GM23338 (cell line): ENCODE measurements at places on chromosomes 2 and 18. TPM values are rescaled to one million over a fixed set of nuclear protein-coding genes. Genes with fewer than 3 reads are reported as not detected.

GRCh38 chr18:42242758-42243157, 287.7 kb downstream of the PIK3C3 start:
- no peak for DNase-seq
- no peak overlapping the region for H3K27ac ChIP-seq
- no peaks in the 10 kb centered on the region for H3K4me1 ChIP-seq
- H3K36me3 ChIP-seq = peaks cover 5% of the 10 kb centered on the region; the same call in 1 of the 2 replicates
- no peak overlapping the region for H3K4me3 ChIP-seq

GRCh38 chr2:146873646-146874259, 971.1 kb upstream of the ACVR2A start:
- H3K4me3 ChIP-seq = no peak overlapping the region
- H3K27me3 ChIP-seq = no peaks in the 10 kb centered on the region
- H3K4me1 ChIP-seq = no peaks in the 10 kb centered on the region; the same call in 1 of the 2 replicates
- no peak overlapping the region for H3K27ac ChIP-seq
- H3K36me3 ChIP-seq = no peaks in the 10 kb centered on the region

- no peak overlapping the region for H3K27ac ChIP-seq
- H3K36me3 ChIP-seq = no peaks in the 10 kb centered on the region
- no peaks in the 10 kb centered on the region for H3K4me1 ChIP-seq
- no peak for DNase-seq
Measured at GRCh38 chr18:78794071-78794430, 185.6 kb upstream of the SALL3 start.

DNA sequence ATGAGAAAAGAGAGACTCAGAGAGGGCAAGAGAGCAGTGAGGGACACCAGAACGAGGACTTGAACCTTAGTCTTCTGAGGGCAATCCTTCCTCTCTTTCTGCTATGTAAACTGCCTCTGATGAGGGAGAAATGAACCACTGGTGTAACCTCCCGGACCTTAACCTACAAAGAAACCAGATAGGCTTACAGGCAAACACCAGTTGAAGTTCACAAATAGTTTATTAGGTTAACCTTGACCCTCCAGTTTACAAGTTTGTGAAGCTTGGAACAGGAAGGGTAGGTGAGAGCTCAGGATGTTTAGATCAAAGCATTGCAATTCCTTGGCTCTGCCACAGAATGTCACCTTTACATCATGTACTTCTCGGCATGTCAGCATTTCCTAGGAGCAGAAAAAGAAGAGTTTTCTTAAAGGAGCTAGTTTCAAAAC, 486.4 kb upstream of the SPRED2 start:
- no peaks in the 10 kb centered on the region for H3K27me3 ChIP-seq
- no peaks in the 10 kb centered on the region for H3K36me3 ChIP-seq
- H3K4me3 ChIP-seq = no peak overlapping the region
- DNase-seq = peak; percentile 41
- no peak overlapping the region for H3K27ac ChIP-seq

DNA sequence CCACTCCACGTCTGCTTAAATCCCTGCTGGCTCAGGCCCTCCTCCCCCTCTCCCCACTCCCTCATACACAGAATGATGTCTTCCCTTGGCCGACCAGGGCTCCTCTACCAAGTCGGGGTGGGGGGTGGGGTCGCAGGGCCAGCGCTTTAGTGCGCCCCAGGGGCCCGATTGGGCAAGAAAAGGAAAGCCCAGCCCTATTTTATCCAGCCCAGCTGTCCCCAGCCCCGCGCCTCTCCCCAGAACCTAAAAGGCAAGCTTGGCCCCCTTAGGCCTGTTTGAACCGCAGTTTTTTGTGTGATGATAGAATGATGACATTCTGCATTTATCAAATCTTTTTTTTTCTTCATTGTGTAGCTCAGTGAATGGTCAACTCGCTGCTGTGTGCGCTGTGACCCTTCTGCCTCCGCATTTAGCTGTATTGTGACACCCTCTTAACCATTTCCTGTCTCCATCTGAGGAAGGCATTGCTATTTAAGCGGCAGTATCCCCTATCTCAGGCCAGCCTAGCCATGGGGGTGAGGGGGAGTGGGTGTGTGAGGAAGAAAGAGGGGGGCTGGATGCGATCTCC, 231.4 kb downstream of the HAUS1 start:
- H3K4me3 ChIP-seq = peak overlapping the region; percentile 87
- H3K4me1 ChIP-seq = peaks cover 43% of the 10 kb centered on the region
- H3K27me3 ChIP-seq = peaks cover 36% of the 10 kb centered on the region
- H3K36me3 ChIP-seq = no peaks in the 10 kb centered on the region
- peak; percentile 88 for DNase-seq

DNA sequence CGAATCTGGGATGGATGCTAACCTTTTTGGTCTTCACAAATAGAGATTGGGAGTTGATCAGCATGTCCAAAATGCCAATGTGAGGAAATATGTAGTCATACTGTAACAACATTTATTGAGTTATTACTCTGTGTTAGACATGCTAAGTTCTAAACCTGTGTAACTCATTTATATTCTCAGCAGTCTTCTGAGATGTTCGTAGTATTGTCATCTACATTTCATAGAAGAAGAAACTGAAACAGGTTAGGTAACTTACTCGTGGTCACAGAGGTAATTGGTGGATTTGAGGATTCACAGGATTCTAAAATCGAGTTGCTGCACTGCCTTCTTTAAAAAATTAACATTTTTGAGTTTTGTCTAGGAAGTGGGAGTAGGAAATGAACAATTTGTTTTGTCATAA, 162.1 kb downstream of the UBE2E3 start:
- H3K4me3 ChIP-seq = no peak overlapping the region
- DNase-seq = no peak
- H3K27me3 ChIP-seq = no peaks in the 10 kb centered on the region
- no peaks in the 10 kb centered on the region for H3K4me1 ChIP-seq
- H3K27ac ChIP-seq = no peak overlapping the region

DNA sequence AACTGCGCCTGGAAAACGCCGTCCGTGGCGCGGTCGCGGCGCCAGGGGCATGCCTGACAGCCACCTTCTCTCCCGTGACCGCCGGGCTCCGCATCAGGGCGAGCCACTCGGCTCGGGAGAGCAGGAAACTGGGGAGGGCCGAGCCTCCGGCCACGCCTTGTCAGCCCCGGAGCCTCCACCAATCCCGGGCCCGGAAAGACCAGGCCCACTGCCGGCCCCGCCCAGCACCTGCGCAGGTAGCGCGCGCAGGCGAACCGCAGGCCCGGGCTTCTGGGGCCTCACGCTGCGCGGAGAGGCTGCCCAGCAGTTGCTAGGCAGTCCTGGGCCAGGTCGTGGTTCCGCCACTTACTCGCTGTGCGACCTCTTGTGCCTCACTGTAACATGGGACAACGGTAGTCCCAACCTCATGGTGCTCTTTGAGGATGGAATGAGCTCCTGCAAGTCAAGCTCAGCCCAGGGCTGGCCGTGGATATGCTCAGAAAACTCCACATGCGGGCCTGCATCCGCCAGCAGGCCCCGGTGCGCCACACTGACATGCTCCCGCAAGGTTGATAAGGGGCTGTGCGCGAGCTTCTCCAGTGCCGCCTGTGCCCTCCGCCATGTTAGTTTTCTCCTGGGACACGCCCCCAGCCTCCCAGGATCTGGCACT, 97.1 kb downstream of the INHBB start:
- peaks cover 49% of the 10 kb centered on the region for H3K27me3 ChIP-seq
- H3K4me1 ChIP-seq = peaks cover 15% of the 10 kb centered on the region
- H3K36me3 ChIP-seq = no peaks in the 10 kb centered on the region
- DNase-seq = peak; percentile 97
- 0 out of 2 replicates have a peak overlapping the region, but pooled peaks have one; percentile 70 for H3K27ac ChIP-seq

GRCh38 chr2:178536037-178536436, 55.8 kb downstream of the PLEKHA3 start:
- H3K27ac ChIP-seq = no peak overlapping the region
- peaks cover 16% of the 10 kb centered on the region for H3K36me3 ChIP-seq
- DNase-seq = no peak

GRCh38 chr18:50424877-50425690, 50.2 kb downstream of the SKA1 start:
- H3K4me1 ChIP-seq = no peaks in the 10 kb centered on the region
- no peak for DNase-seq
- no peak overlapping the region for H3K27ac ChIP-seq

DNA sequence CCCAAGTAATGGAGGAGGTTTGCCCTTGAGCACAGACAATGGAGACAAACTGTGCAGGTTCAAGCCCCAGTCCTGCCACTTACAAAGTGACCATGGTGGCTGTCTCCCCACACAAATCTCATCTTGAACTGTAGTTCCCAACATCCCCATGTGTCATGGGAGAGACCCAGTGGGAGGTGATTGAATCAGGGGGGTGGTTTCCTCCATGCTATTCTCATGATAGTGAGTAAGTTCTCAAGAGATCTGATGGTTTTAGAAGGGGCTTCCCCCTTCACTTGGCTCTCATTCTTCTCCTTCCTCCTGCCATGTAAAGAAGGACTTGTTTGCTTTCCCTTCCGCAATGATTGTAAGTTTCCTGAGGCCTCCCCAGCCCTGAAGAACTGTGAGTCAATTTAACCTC, 225.4 kb downstream of the TXNL1 start:
- peaks cover 25% of the 10 kb centered on the region for H3K4me1 ChIP-seq
- peak overlapping the region; percentile 72; the same call in 1 of the 2 replicates for H3K27ac ChIP-seq
- H3K4me3 ChIP-seq = no peak overlapping the region
- no peak for DNase-seq

Gene IL1R1
- 0.17 and 0.47 TPM in 2 replicates for total RNA-seq

Gene FRZB
- total RNA-seq = 0.52 and 1.0 TPM in 2 replicates

Gene MEP1B
- total RNA-seq = not detected in 2 replicates

Gene ASPRV1
- total RNA-seq = 0.82 and 1.4 TPM in 2 replicates

Gene STON1
- total RNA-seq = 14.4 and 14.9 TPM in 2 replicates

Gene ACTG2
- total RNA-seq = 8.5 and 8.8 TPM in 2 replicates

Gene GALNT13
- 5.2 and 7.5 TPM in 2 replicates for total RNA-seq

Gene EFHD1
- 3.4 and 7.0 TPM in 2 replicates for total RNA-seq

Gene PLGLB2
- total RNA-seq = 1.0 TPM in 1 of 2 replicates, not detected in the other

Gene C2orf78
- total RNA-seq = 0.14 TPM in 1 of 2 replicates, not detected in the other

Gene NT5DC4
- not detected in 2 replicates for total RNA-seq
